ENCODE measurements at places on chromosomes 7 and 10. TPM values are rescaled to one million over a fixed set of nuclear protein-coding genes. Genes with fewer than 3 reads are reported as not detected.

The AFAP1L2 gene
- total RNA-seq, result 7.3 TPM

The NKX1-2 gene
- total RNA-seq, result not detected

The KCNIP2 gene
- total RNA-seq, result 0.25 TPM

The GNAT3 gene
- not detected for total RNA-seq

DNA sequence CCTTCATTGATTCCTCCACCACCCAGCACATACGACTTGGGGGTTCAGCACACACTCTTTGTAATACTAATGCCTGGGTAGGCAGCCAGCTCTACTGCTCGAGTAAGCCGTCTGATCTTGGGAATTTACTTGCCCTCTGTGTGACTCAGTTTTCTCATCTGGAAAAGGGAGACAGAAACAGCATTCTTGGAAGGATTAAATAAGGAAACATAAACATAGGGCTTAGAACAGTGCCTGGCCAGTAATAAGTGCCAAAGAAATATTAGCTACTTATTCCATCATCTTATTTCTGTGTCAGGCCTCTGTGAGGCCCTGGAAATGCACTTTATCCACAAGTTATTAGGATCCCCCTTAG, 130.1 kb downstream of the TNS3 start:
- no peak for DNase-seq

DNA sequence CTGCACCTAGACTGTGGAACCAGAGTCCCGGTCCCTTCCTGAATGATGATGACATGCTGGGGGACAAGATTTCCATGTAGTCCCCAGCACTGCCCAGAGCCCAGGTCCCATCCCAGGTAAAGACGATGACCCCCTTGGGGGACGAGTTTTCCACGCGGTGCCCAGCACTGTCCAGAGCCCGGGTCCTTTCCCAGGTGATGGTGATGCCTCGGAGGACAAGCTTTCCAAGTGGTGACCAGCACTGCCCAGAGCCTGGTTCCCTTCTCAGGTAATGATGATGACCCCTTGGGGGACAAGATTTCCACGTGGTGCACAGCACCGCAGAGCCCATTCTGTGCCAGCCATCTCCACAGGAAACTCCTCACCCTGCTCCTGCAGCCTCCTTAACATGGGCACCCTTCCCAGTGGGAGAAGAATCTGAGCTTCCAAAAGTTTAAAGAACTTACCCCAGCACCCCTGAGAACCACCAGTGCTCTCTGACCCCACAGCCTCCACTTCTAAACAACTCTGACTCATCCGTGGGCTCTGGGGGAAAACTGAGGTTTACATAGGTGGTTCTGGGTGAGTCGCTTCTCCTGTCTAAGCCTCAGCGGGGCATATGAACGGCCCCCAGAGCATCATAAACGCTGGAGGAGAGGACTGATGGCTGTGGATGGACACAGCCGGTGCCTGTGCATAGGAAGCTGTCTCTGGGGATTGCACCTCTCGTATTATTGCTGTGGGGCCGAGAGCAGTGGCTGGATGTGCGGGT, 233.2 kb downstream of the TCERG1L start:
- no peak for DNase-seq

- no peak for DNase-seq
These were observed 16.3 kb downstream of the CYP2W1 start for GRCh38 chr7:999149-999879.

GRCh38 chr10:35421553-35422178, 85.4 kb downstream of the CCNY start:
- peak; percentile 79 for DNase-seq
